ENCODE measurements at places on chromosomes 2 and 18.

- no peak for DNase-seq
These were observed 4.3 kb downstream of the AAK1 start for GRCh38 chr2:69639266-69639665.

DNA sequence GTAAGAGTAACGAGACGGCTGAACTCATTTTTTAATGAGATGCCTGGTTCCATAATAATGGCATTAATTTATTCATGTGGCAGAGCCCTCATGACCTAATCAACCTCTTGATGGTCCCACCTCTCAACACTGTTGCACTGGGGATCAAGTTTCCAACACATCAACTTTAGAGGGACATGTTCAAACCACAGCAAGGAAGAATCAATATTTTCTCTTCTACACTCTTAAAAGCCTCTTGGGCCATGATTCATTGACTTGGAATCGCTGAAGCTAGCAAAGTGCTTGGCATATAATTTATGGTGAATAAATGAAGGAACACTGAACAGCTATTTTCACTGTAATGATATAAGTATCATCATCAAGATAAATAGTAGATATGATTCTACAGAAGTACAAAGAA lies 333.0 kb downstream of the TNS1 start:
- no peak for DNase-seq

- DNase-seq: no peak
These were observed 37.6 kb upstream of the MGAT4A start for GRCh38 chr2:98768384-98769113.

GRCh38 chr18:48186861-48187260 lies 222.3 kb downstream of the ZBTB7C start:
- DNase-seq: no peak

DNA sequence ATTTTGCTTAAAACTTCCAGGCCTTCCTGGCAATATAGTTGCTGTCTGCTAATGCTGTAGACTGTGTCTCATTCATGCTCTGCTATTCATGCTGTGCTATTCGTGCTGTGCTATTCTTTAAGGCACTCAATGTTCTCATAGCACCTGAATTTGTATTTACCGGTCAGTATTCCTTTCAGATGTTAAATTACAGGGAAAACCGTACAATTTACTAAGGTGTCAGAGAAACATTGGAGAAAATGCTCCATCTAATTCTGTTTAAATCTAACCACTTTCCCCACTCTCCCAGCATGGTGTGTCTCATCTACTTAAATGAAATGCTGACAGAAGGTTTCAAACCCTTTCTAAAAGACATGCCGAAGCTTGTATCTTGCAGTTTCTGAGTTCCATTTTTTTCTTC lies 25.0 kb downstream of the FAM171B start:
- DNase-seq: no peak

DNA sequence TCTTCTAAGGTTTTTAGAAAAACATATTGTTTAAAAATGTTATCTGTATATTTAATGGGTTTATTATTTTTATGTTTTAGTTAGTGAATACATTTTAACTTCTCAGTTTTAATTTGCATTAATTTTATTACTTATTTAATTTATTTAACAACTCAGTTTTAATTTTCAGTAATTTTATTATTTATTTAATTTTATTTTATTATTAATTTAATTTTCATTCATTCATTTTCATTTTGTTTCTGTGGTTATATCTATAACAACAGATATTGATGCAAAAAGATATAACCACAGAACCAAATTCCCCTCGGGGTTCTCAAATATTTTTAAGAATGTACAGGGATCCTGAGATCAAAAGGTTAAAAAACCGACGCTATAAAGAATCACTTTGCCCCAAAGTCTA lies 23.0 kb downstream of the FAM237A start:
- no peak for DNase-seq

DNA sequence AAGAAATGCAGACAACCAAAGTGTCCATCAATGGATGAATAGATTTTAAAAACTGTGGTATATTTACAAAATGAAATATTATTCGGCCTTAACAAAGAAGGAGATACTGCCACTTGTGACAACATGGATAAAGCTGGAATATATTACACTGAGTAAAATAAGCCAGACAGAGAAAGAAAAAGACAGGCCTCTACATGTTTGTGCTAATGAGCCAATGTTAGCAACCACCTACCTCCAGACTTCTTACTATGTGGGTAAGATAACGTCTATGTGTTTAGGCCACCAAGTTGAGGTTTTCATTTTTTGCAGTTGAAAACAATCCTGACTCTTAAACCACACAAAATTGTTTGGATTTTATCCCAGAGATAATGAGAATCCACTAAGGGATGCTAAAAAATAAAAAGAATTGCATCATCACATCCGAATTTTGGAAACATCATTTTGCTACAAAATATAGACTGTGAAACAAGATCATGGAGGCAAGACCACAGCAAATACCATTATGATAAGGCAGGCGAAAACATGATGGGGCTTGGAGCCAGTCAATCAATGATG lies 47.0 kb downstream of the EVA1A start:
- no peak for DNase-seq

DNA sequence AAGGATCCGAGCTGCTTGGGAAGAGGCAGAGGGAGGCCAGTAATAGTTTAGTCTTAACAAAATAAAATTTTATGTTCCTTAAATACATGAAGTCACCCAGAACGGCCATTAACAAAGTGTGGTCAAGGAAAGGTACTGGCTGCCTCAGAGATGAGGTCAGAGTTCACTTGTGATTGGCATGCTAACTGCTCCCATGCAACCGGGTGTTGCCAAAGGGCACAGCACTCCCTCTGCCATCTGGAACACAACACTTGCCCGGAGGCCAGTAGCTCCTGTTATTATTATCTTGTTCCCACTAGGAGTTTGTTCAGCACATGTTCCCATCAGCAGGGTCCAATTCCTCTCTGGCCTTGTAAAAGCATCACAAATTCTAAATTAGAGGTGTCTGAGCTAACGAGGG lies 207.0 kb downstream of the CYP26B1 start:
- DNase-seq: no peak

DNA sequence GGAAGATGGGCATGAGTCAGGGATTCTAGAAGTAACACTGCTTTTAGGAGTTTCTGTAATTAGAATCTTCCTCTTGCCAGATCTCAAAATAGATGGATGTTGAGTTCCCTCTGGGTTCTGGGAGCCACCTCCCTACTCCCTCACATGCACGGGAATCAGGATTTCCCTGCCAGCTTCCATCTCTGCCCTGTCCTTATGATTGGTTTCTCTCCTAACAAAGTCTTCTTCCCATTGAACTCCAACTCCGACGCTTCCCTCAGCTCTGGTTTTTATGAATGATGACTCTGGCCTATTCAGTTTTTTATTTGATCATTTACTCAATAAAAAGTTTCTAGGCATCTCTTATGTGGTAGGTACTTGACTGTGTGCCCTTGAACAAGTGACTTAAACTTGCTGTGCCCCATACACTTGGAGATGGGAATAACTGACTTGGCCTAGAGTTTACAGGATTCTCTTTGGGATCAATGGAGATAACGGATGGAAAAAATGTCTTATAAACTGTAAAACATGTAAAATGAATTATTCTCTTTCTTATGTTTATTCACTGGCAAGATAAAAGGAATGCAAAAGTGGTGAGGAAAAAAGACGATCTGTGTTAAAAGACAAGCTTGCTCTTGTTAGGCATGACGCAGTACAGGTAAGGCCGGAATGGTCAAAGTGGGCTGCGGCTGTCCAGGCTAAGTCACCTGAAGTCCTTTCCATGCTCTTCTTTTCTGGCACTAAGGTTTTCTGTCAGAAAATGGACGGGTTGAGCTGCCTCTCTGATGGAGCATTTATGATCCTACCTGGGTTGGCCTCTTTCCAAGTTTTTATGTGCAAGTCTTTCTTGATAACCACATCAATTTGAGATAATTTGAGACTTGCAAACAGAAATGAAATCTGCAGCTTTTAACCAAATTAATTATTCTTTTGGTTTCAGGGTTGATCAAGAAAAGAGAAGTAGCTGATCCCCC lies 199.6 kb downstream of the MYCN start:
- DNase-seq: no peak

Data from stimulated activated CD4-positive, alpha-beta T cell treated with anti-CD3 and anti-CD28 coated beads, TNF-alpha, amount 100 ng/mL, for 48 hours (primary cell).